NCI-H1436 (cell line): ENCODE measurements at places on chromosomes 5 and 9.

DNA sequence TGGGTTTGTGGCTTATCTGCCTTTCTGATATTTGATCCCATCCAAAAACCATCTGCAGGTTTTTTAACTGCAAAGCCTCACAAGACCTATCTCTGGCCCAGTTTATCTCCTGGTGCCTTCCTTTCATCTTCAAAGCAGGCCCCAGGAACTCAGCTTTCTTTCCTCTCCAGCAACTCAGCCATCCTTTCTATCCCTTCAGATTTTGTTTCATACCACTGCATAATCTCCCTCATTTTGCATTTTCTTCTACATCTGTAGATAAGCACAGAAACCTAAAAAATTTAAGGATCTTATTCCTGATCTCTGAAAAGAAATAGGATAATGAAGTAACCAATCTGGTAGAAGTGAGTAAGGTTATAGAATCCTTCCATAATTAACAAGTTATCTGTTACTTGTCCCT, 19.5 kb upstream of the ERCC6L2 start:
- DNase-seq = no peak

GRCh38 chr5:9025942-9026341, 519.9 kb downstream of the SEMA5A start:
- DNase-seq = no peak

DNA sequence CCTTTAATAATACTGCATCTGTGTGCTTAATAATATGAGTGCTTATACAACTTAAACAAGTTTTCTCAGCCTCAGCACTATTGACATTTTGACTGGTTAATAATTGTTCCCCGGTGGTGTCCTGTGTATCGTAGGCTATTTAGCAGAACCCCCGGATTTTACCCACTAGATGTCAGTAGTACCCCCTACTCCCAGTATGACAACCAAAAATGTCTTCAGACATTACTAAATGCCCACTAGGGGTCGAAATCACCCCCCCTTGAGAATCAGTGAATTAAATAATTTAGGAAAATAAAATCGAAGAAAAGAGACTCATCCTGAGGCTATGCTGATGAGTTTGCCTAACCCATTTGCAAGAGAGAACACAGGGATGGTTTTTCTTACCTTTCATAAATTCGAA, 166.3 kb downstream of the ATP10B start:
- no peak for DNase-seq

DNA sequence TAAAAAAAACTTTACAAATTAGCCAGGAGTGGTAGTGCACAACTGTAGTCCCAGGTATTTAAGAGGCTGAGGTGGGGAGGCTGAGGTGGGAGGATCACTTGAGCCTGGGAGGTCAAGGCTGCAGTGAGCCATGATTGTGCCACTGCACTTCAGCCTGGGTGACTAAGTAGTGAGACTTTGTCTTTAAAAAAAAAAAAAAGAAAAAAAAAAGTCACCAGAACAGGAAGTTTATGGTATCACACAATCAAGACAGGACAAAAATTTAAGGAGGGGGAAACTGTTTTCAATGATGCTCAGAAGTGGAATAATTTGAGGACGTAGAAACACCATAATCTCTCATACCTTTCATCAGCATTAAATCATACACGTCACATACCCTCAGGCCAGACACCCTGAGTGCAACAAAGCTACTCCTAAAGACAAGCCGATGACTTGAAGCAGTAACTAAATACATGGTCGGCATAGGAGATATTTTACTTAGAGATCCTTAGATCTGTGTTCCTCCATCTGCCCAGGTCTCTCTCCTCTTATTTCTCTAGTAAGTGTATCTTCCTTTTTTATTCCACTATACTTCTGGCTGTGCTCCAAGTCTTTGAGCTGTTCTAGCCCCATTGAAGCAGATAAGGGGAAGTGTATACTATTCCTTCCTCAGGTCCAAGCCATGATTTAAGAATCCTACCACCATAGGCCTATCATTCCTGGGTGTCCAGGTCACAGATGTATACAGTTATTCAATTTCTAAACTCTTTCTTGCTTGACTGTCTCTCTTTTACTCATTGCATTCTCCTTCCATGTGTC, 91.3 kb upstream of the APC start:
- no peak for DNase-seq
